ENCODE measurements at places on chromosomes 2 and 18.

DNA sequence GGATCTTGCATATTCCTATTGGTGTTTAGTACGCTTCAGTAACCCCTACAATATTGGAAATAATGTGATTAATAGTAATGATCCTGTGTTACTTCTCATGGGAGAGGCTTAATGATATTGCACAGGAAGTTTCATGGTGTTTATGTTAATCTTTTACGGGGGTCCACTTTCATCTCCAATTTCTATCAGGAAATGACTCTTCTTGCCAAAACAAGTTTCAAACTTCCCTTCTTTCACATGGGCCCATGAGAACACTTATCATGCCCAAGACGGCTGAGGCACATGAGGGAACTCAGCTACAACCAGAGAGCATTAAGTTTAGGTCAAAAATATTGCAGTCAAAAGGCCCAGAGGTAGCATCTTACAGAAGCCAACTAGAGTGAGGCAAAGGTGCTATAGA lies 7.6 kb downstream of the ERBB4 start:
- DNase-seq = no peak

DNA sequence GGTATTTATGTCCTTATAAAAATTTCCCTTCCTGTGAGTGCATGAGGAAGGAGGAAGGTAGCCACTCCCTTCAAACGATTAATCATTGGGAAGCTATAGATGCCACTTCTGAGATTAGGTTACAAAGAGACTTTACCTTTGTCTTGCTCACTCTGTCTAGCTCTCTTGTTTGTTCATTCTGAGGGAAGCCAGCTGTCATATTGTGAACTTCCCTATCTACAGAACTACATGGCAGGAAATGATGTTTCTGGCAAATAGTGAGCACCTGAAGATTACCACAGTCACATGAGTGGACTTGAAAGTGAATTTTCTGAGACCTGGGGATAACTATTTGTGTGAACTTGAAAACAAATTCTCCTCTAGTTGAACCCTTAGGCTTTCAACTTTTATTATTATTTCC lies 776.8 kb downstream of the CCDC85A start:
- DNase-seq = no peak

GRCh38 chr2:209875270-209875669 lies 103.6 kb downstream of the UNC80 start:
- no peak for DNase-seq

GRCh38 chr2:168587307-168587706 lies 131.2 kb downstream of the CERS6 start:
- DNase-seq = no peak

DNA sequence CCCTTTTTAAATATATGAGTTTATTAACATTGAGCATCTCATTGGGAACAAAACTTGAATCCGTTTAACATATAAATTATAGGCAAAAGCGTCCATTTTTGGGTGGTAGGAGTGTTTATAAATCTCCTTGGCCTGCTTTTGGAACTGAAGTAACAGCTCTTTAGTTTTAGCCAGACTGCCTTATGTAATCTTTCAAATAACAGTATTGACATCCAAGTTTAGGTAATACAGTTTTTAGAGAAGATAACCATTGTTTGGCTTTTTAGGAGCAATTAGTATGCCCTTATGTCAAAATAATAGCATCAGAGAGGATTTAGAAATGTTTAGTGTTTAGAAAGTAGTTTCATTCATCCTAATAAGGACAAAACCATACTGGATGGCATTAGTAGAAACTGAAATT lies 361.9 kb downstream of the ARHGAP15 start:
- DNase-seq = no peak

- DNase-seq = no peak
Measured at GRCh38 chr2:143532061-143532460, 402.8 kb downstream of the ARHGAP15 start.

- no peak for DNase-seq
Measured at GRCh38 chr2:18940184-18940583, 350.8 kb upstream of the NT5C1B start.

- DNase-seq = peak; percentile 35
Measured at GRCh38 chr2:12504443-12504842, 212.3 kb upstream of the TRIB2 start.

GRCh38 chr18:59835605-59836379 lies 64.0 kb upstream of the PMAIP1 start:
- DNase-seq = no peak

Measured in AG08395 (cell line).